GM23248 (cell line): ENCODE measurements at places on chromosomes 3 and 15.

DNA sequence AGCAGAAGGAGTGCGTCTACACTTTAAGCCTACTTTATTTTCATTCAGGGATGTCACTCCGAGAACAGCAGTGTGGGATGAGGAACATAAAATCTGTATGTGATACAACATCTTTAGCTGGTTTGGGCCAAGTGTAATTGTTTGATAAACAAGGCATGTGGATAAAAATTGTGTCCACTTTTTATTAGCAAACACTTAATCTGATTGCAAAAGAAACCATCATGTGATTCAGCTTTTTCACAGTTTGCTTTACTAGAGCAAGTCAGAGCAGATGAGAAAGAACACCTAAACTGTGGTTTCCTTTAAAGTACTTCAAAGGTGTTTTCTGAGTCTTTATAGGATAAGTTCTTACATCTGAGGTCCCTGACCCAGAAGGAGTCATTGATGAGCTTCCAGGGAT is 237.9 kb downstream of the THSD4 start:
- no peak for DNase-seq

DNA sequence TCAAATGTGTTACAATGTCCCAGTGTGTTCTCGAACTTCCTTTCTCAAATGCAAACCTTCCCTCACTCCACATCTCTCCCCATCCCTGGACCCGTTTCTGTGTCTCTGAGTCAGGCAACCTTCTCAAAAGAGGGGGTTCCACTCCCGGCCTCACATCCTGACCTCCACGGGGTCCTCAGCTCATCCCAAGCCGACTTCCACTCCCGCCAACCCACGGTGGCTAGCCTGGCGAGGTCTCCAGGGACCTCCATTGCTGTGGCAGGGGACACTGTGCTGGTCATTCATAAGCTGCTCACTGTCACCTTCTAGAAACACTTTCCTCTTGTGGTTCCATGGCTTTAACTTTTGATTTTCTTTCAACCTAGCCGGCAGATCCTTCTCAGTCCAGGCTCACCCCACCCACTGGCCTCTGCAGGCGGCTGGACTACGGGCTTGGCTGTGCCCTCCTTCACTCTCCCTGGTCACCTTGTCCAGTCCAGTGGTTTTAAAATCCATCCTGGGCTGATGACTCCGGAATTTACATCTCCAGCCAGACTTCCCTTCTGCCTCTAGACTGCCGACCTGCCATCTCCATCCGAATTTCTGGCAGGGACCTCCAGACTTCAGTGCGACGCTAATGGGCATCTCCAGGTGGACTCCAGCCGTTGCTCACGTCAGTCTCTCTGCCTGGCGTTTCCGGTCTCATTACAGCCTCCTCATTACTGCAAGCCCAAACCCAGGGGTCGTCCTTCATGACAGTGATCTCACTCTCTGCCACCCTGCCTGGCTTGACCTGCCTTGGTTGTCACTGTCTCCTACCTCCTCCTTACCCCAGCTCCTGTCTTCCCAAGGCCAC is 20.0 kb downstream of the ABTB1 start:
- DNase-seq = no peak

- no peak for DNase-seq
Observed at GRCh38 chr15:89340573-89340972, 5.9 kb upstream of the POLG start.

DNA sequence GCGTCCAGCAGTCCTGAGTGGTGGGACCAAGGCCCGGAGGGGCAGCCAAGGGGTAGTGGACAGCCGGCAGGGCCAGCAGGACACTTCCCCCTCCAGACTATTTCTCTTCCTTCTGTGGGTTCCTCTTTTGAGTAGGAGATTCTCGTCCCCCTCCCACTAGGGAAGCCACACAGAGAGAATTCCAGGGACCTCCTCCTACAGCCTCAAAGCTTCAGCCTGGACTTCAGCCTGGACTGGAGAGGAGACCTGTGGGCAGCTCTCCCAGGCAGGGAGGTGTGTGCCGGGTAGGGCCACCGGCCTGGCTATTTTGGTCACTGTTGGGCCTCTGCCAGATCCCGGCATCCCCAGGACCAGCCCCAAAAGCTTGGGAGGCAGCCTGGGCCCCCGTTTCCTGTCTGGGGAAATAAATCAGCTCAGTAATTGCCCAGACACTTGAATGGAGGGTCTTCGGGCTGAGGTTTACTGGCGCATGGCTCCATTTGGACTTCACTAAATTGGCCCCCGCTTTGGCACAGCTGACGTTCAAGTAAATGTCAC is 1.3 kb downstream of the SLC6A6 start:
- DNase-seq = peak; percentile 46

DNA sequence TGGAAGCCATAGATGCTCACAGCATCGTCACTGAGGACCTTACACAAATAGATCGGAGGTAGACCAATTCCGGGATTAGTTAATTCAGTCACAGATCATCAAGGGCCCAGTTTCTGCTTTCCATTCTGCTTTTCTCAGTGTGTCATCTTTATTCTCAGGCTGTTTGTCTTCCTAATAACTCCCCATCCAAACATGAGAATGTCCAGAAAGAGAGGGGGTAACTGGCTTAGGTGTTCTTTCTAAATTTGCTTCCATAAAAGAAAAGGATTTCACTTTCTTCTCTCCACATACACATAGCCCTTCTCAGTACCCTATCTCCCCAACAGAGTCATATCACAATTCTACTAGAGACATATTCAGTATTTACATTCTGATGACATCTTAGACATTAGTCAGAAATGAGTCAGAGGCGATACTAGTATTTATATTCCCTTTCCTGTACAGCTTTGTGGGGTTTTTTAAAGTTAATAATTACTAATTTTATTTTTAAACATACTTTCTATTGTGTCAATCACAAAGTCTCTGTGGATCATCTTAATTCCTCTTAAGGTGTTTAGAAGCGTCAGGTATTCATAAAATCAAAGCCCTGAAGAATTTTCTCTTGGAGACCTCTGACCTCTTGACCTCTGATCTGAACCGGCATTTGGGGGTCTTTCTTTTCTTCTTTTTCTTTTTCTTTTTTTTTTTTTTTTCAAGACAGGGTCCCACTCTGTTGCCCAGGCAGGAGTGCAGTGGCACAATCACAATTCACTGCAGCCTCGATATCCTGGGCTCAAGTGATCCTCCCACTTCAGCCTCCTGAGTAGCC is 24.3 kb upstream of the IL12A start:
- DNase-seq = peak; percentile 86

GRCh38 chr3:74351213-74351612 is 263.2 kb downstream of the CNTN3 start:
- peak; percentile 69 for DNase-seq

- DNase-seq = peak; percentile 53
Observed at GRCh38 chr3:111538681-111539083, 3.3 kb upstream of the CD96 start.

DNA sequence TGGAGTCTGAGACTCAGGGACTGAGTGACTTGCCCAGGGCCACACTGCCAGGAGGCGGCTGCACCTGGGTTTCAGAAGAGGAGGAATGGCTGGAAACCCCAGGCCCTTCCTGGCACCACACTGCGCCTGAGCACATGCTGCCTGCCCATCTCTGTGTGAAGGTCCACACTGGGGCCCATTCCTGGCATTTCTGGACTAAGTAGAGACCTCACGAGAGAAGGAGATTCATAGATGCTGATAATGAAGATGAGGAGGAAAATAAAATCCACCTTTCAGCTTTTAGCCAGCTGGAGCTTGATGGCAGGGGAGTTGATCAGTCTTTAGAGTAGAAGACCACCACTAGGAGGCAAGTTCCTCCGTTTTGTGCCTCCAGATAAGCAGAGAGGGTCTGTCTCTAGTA is 40.2 kb upstream of the TF start:
- no peak for DNase-seq

- peak; percentile 12 for DNase-seq
Observed at GRCh38 chr3:24829629-24830229, 335.1 kb upstream of the THRB start.

DNA sequence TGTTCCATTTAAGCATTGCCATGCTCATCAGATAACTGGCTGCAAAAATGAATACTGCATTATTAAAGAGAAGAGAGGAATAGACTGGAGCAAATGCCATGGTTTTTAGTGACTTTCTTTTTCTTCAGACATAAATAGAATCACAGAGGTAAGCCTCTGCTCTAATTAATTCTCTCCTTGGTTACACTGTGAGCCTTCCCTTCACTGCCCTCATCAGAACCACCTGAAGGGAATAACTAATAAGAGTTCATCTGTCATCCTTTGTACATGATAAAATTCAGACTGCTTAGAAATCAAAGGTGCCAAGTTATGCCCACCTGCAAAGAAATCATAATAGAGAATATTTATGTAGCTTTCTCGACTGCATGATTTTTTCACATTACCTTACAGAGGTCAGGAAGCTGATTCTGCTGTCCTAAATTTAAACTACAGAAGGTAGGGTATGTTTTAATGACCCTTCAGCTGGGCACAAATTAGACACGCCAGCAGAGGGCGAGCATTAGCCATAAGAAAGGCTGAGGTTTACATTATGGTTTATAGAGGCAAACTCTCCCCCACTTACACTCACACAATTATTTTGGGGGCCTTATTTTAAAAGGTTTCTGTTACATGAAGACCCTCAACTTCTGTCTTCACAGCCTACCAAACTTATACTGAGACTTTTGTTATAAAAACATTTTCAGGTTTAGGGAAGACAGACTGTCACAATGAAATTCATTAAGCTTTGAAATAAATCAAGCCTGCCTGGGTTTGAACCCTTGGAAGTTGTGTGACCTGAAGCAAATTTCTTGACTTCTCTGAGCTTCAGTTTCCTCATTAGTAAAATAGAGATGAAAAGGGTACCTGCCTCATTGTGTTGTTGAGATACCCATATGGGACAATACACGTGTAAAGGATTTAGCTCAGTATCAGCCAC is 15.3 kb upstream of the UNC13C start:
- DNase-seq = peak; percentile 26

DNA sequence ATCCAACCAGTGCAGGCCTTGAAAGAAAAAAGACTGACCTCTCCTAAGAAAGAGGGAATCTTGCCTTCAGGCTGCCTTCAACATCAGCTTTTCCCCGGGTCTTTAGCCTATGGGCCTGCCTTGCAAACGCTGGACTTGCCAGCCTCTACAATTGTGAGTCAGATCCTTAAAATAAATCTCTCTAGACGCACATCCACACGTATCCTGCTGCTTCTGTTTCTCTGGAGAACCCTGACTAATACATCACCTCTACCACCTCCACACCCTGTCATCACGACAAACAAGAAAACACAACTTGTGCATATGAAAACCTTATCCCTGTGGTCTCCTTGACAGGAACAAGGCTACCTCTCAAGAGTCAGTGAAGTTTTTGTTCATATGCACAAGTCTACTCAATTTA is 11.8 kb downstream of the CYFIP1 start:
- peak; percentile 95 for DNase-seq

GRCh38 chr15:31032961-31033371 is 41.5 kb upstream of the MTMR10 start:
- DNase-seq = peak; percentile 41

GRCh38 chr15:62348118-62348517 is 183.0 kb upstream of the C2CD4B start:
- no peak for DNase-seq

DNA sequence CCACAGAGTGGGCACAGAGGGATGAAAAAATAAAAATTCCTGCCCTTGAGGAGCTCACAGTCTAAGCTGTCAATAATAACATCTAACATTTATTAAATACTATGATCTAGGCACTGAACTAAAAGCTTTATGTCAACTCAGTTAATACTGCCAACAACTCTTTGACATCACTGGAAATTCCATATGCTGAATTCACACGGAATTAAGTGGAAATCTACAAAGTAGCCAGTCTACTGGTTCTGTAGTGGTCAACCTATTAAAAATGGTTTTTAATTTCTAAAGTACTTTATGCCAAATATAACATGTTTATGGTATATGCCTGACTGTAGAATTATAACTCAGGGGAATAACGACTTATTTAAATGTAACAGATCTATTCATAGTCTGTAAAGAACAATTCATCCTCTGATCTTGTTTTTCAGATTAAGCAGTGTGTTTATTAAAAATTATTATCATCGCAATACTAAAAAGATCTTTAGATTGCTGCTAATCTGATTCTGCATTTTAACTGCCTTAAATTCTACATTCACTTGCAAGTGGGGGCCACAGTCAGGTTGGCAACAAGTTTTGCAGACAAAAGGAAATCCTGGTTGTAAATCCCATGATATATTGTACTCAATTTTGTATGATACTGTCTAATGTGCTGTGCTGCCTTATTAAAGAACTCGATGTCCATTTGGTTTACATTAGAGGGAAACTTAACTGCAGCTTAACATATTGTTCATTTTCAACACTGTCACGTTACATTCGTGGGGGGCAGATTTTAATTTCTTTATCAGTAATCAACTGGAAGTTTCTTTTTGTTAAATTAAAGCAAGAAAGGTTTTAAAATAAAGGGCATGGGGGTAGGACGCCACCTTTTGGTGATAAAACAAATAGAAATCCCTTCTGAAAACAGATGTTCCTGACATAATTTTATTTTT is 2.6 kb upstream of the FOXP1 start:
- peak; percentile 60 for DNase-seq

DNA sequence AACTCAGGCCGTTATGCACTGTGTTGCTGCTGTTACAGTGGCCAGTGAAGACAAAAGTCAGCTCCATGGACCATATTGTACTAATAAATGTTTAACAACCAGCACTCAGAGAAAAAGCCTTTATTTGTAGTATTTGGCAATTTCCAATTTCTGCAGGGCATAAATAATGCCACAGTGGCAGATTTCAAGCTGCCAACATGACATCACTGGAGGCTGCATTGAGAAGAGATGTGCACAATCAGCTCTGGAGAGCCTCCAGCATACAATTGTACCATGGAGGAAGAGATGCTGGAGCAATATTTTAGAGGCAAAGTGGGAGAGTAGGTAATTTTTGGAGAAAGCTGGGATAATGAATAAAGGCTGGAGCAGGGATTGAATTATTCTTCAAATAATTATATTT is 9.7 kb upstream of the ALCAM start:
- no peak for DNase-seq

GRCh38 chr3:189720736-189721417 is 89.7 kb downstream of the TP63 start:
- DNase-seq = no peak

DNA sequence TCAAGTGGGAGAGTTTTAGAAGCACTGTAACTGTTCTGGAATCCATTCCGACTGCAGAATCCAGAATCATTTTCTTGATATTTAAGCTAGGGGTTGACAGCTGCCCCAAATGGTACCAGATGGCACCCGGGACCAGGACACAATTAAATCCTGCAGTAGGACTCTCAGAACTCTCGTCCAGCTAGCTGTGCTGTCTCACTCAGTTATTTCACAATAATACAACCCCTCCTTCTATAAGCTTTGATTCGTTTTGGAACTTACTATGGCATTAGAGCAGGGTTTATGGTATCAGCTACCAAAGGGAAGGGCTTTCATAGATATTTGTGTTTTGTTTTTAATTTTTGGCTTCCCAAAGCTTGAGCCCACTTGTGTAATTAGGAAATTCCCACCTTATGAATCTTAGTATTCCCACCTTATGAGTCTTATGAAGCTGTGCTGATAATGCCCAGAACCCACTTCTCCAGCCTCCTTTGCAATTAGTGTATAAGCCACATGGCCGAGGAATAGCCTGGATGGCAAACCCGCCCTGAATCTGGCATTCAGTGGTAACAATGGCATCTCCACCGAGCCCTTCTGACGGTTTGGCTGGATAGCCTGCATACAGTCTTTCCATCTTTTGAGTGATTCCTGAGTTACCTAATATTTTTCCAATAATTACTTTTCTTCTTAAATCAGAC is 120.1 kb downstream of the UACA start:
- DNase-seq = peak; percentile 21

- no peak for DNase-seq
Observed at GRCh38 chr3:20406611-20407011, 220.6 kb upstream of the SGO1 start.

GRCh38 chr3:196016059-196016458 is 65.8 kb downstream of the TFRC start:
- no peak for DNase-seq

- no peak for DNase-seq
Observed at GRCh38 chr3:159273070-159273469, 471.2 kb downstream of the MFSD1 start.
